ENCODE measurements at places on chromosomes 4 and X. TPM values are rescaled to one million over a fixed set of nuclear protein-coding genes. Genes with fewer than 3 reads are reported as not detected.
A peak's percentile ranks its signal among the peaks of the same experiment; 100 is the strongest.

Gene FGFBP2
- total RNA-seq: 0.33 TPM

Gene RASGEF1B
- total RNA-seq: not detected

Gene TXK
- total RNA-seq: 0.26 TPM

DNA sequence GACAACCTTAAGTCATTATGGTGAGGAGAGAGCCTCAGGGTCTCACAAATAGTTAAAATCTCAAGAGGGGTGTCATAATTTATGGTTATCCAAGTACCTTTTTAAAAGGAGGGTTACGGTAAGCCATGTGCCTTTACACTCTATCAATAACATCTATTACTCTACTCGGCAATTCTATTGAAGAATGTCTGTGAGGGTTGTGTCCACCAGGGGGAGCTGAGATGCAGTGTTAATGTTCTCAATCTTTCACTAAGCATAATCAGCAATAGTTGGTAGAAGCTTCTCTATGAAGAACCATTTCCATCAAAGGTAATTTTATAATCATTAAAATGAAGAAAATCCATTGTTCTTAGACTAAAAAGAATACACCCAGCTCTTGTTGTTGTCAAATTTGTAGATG is 457.4 kb downstream of the CENPC start:
- H3K4me3 ChIP-seq: no peak overlapping the region
- no peaks in the 10 kb centered on the region for H3K27me3 ChIP-seq
- peak; percentile 8 for DNase-seq
- H3K27ac ChIP-seq: no peak overlapping the region

GRCh38 chr4:77045490-77045889 is 30.3 kb downstream of the CCNI start:
- no peaks in the 10 kb centered on the region for H3K27me3 ChIP-seq
- no peak overlapping the region for H3K27ac ChIP-seq
- peaks cover 3% of the 10 kb centered on the region for H3K36me3 ChIP-seq
- DNase-seq: no peak
- no peak overlapping the region for H3K4me3 ChIP-seq
